ENCODE measurements at places on chromosomes 12 and 14.

DNA sequence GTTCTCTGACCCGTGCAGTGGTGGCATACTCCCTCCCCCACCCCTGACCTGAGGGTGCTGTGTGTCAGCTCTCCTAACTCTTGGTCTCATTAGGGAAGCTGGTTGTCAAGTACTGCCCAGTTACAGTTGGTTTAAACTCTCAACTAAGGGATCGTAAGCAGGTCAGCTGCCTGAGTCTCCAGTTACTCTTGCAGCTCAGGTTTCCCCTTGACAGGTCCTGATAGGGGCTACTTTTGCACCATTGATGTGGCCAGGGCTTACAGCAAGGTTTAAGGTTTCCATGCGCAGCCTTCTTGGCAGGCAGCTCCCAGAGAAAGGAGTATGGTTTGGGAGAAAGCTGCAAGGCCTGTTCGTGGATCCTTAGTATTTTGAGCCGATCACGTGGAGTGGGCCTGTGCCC, 74.5 kb downstream of the ETV6 start:
- DNase-seq: no peak

- DNase-seq: no peak
These were observed 31.0 kb downstream of the DRAM1 start for GRCh38 chr12:101908395-101908794.

DNA sequence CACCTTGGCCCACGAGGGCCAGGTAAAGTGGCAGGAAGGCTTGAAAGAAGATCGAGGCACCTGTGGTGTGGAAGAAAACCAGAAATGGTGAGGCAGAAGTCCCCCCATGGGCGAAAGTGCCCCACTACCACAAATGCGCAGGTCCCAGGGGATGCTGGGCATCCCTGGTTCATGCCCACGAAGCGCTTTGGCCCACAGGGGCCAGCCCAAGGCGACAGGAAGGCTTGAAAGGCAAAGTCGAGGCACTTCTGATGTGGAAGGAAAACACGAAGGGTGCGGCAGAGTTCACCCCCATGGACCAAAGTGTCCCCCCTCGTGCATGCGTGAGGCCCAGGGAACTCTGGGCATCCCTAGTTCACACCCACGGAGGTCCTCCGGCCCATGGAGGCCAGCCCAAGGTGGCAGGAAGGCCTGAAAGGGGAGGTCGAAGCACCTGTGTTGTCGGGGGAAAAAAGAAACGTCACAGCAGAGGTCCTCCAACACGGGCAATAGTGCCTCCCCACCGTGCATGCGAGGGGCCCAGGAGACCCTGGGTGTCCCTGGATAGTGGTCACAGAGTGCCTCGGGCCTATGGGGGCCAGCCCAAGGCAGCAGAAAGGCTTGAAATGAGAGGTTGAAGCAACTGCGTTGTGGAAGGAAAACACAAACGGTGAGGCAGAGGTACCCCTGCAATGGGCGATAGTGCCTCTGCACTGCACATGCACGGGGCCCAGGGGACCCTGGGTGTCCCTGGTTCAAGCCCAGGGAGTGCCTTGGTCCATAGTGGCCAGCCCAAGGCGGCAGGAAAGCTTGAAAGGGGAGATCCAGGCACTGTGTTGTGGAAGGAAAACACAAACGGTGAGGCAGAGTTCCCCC, 373.9 kb downstream of the ALG10 start:
- DNase-seq: no peak

DNA sequence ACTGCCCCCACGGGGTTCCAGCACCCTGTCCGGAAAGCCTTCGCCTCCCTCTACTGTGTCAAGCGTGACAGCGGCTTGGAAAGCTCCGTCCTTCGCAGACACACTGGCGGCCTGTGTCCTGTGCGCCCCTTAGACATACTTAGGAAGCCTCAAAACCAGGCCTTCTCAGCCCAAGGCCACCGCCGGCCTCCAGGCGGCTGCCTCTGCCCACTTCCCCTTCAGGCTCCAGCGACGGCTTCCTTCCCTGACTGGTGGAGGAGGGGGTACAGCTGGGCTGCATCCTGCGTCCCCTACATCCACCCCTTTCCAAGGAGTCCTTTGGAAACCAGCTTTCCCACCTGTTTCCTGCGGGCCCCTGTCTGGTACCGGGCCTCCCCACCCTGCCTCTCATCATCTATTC, 2.5 kb upstream of the CACNA2D4 start:
- no peak for DNase-seq

GRCh38 chr12:19947344-19947743, 421.0 kb upstream of the PDE3A start:
- DNase-seq: no peak

- no peak for DNase-seq
These were observed 1.1 kb downstream of the GCH1 start for GRCh38 chr14:54901380-54902142.
